CD4-positive, alpha-beta T cell treated with Interleukin-17A for 1 hour (primary cell): ENCODE measurements at places on chromosomes 2 and 18.

- no peak for DNase-seq
Measured at GRCh38 chr2:230986520-230987136, 9.3 kb upstream of the SPATA3 start.

DNA sequence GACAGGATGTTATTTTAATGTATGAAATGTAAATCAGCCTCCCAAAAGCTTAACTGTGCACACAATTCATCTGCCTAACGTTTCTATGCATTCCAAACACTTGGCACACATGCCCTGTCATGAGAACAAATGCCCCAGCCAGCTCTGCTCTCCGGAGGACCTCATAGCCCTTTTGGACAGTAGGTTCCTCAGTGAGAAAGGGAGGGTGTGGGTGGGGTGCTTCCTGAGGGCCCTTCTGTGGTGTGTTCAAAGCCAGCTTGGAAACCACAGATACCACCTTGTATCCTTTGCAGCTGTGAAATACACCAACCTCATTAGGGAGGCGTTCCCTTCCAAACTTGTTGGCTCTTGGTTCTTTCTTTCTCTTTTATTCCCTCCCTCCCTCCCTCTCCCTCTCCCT, 102.2 kb upstream of the ASB18 start:
- peak; percentile 60 for DNase-seq

DNA sequence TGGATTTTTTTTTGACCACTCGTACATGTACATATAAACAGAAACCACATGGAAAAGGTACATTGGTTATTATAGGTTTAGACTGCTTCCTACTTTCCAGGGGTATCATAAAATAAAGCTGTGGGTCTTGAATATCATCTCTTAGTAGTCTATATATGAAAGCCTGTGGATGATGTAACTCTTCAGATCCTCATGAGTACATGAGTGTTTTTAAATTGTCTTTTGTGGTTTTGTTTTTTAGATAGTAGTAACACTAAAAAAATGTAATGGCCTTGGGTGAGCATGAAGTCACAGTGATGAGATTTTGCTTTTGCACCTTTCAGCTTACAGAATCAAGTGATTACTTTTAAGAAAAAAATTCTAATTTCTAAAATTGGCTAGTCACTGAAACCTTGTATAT, 80.2 kb downstream of the RAB3GAP1 start:
- DNase-seq: no peak

DNA sequence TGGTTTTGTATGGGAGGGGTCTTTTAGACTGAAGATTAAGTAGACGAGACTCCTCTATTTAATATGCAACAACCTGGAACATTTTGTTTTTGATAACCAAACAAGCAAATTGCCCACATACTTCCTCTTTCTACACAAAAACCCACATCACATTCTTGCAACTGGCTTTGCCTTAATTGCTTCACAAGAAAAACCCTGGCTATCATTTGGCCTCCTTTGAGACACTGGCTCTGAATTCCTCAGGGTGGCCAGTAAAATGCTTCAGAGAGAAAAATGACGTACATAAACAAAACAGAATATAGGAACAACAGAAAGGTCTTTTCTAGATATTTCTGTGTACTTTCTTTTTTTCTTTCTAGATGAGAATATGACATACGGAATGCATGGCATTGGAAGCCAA, 103.0 kb downstream of the TRIB2 start:
- DNase-seq: no peak

DNA sequence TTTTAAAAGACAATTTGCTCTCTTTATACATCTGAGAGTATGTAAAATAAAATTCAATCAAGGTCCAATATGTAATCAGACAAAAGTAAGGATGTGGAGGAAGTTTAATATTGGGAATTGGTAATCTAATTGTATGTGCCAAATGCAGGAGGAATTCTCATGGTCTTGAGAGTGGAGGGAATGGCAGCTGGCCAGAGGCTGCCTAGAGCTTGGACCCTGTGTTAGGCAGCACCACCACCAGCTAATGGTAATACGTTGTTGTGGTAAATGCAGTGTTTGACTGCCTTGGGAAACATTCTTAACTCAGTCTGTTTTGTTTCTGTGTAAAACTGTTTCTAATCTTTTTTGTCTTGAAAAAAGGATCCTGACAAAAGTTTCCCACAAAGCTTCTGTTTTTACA, 30.0 kb downstream of the GALNT1 start:
- DNase-seq: no peak

DNA sequence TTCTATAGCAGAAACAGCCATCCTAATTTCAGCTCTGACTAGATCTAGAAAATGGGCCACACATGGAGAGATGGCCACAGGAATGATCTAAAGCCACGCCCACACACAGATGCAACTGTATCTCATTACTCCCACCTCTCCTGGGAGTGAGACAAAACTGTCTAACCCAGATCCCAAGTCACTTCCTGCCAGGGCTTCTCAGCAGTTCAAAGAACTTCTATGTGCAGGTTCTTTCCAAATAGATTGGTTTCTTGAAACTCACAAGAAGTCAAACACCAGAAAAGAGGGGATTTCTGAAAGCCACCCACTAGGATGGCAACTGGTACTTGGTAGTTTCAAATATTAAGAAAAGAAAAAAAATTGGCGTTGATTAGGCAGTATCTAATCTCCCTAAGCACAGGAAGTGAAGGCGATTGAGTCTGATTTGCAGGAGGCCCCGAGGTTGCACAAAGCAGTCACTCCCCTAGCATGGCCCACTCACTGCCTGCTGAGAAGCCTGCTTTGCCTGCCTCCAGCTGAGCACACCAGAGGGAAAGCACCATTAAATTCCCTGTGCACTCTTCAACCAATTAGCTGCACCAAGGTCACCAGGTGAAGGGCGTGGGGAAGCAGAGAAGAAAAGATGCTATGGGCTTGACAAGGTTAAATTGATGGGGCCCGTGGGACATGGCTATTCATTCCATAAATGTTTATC, 51.1 kb downstream of the PAPOLG start:
- DNase-seq: peak; percentile 62

GRCh38 chr2:227973241-227973640, 101.8 kb downstream of the DAW1 start:
- no peak for DNase-seq

- DNase-seq: no peak
Measured at GRCh38 chr2:237875256-237876060, 16.0 kb downstream of the RAMP1 start.
